Stimulated activated CD4-positive, alpha-beta T cell treated with anti-CD3 and anti-CD28 coated beads, Interleukin-1b, Interleukin-23, amount 100 ng/mL, for 4 hours (primary cell): ENCODE measurements at places on chromosomes 11 and 22.

- DNase-seq = no peak
Measured at GRCh38 chr11:69270941-69271340, 23.0 kb upstream of the MYEOV start.

DNA sequence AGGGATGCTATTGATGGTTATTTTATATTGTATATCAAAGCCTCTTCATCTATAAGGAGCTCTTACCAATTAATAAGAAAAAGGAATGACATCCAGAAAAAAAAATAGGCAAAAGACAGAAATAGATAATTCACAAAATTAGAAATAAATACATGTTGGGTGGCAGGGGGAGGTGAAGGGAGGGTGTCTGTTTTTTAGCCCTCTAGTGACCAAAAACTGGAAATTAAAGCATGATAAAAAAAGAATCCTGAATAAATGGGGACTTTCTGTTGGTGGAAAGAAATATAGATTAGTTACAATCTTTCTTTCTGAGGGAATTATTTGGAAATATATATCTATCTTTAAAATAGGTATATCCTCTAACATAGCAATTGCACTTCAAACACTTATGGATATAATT is 42.0 kb upstream of the TTC36 start:
- no peak for DNase-seq

DNA sequence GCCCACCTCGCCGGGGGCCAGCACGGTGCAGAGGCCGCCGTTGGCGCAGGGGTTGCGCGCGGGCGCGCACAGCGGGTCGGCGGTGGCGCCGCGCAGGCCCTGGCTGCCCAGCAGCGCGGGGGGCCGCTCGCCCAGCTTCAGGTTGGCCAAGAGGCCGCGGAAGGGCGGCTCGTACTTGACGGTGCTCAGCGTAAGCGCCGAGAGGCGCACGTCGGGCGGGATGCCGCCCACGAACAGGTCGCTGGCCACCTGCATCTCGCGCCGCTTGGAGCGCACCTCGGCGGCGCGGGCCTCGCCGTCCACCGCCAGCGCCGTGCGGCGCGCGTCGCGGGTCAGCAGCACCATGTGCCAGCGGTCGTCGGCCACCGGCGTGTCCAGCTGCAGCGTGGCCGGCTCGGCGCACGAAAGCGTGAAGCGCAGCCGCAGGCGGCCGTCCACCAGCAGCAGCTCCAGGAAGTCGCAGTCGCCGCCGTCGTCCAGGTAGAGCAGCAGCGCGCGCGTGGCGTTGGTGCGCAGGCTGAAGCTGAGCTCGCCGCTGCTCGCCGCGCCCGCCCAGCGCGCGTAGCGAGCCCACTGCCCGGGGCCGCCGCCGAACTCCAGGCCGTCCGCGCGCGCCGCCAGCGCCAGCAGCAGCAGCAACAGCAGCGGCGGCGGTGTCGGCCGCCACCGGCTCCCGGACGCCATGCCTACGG is 9.8 kb downstream of the NRXN2 start:
- DNase-seq = no peak

DNA sequence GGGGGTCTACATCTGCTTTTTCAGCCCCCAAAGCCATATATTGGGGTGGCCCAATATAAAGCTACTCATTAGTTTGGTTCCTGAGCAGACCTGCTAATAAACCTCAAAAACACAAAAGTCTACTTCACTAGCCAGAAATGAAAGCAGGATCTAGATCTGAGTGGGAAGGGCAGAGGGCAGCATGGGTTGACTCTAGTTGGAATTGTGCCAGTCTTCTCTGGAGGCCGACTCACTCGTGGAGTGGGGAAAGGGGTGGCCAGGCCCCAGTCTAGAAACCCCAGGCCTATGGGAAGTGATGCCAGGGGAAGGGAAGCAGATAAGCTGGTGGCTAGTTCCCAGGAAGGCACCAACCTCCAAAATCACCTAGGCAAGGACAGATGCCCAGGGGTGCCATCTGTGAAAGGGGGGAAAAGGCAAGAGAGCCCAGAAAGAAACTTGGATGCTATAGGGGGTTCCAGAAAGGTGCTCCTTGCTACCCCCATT is 5.3 kb downstream of the PATZ1 start:
- DNase-seq = no peak
